ENCODE measurements at places on chromosomes 12 and 14.

- DNase-seq: no peak
Measured at GRCh38 chr12:65459545-65459944, 181.1 kb downstream of the MSRB3 start.

DNA sequence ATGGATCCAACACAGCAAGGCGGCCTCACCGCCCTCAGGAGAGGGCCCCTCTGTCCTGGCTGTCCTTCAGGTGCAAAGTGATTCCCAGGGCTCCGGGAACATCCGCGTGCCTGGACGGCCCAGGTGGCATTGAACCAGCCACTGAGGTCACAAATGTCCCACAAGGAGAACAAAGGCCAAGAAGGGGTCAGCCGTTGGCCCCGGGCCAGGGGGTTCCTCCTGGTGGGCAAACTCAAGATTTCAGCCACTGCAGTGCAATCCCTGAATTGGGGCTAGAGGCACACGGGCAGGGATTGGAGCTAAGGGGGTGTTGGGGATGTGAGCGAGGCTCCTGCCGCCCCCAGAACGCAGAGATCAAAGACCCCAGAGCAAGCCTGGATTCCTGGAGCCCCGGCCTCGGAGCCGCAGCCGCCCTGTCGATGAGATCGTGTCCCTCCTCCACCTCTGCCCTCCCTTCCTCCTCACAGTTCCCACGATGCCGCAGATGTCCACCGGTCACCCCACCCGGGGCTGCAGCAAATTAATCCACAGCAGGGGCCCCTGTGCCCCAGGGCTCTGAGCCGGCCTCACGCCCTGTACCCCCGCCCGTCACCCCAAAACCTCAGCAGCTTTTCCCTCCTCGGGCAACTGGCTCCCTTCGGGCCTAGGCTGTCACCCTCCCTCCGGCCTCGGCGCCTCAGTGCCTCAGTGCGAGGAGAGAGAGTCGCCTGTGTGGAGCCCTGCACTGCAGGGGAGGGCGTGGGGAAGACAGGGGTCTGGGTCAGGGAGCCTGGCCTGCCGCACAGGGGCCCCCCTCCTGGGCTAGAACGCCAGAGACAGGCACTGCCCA, 56.7 kb upstream of the GALNT9 start:
- no peak for DNase-seq

DNA sequence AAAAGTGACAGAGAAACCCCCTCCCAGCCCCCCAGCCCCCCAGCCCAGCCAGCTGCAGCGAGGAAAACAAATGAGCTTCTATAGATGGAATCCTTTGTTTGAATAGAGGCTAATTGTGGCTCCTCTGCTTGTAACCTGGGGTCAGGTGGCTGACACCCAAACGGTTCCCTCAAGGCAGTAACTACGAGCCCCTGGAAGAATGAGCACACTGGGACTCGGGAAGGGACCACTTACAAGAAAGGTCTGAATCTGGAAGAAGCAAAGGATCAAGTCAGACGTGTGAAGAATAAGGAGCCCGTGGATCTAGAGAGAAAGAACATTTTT, 108.7 kb upstream of the FUT8 start:
- DNase-seq: no peak

- no peak for DNase-seq
Measured at GRCh38 chr12:32253154-32253790, 146.1 kb upstream of the FGD4 start.

- no peak for DNase-seq
Measured at GRCh38 chr12:53816360-53817020, 64.7 kb upstream of the CISTR start.

DNA sequence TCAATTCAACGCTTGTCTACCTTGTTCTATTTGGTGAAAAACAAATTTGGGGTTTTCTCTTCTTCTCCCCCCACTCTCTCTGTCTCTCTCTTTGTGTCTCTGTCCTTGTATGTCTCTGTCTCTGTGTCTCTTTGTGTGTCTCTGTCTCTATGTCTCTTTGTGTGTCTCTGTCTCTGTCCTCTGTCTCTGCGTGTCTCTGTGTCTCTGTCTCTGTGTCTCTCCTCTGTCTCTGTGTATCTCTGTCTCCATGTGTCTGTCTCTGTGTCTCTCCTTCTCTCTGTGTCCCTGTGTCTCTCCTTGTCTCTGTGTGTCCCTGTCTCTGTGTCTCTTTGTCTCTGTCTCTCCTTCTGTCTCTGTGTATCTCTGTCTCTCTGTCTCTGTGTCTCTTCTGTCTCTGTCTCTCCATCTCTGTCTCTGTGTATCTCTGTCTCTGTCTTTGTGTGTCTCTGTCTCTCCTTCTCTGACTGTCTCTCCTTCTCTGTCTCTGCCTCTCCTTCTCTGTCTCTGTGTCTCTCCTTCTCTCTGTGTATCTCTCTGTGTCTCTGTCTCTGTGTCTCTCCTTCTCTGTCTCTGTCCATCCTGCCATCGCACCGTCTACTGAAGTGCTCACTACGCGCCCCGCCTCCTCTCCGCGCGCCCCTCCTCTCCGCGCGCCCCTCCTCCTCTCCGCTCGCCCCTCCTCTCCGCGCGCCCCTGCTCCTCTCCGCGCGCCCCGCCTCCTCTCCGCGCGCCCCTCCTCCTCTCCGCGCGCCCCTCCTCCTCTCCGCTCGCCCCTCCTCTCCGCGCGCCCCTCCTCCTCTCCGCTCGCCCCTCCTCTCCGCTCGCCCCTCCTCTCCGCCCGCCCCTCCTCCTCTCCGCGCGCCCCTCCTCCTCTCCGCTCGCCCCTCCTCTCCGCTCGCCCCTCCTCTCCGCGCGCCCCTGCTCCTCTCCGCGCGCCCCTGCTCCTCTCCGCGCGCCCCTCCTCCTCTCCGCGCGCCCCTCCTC, 12.8 kb downstream of the LRCOL1 start:
- no peak for DNase-seq

GRCh38 chr12:102093319-102093718, 26.6 kb downstream of the NUP37 start:
- DNase-seq: no peak

- no peak for DNase-seq
Measured at GRCh38 chr12:75877763-75878621, 153.6 kb downstream of the PHLDA1 start.

DNA sequence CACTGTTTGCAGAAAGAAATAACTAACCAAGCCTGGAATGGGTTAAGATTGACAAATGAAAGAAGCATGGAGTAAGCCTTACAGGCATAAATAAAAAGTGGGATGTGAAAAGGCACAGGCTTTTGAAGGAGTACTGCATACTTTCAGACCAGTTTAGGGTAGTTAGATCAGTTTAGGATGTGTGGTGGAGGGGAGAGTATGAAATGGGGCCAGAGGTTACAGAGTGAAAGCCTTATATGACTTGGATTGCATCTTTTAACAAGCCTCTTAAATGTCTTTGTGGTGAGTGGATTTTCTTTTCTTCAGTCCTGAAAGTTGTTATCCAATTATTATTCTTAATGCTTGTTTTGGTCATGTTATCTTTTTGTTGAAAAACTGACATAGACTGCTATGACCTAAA, 52.2 kb upstream of the TRHDE start:
- no peak for DNase-seq

GRCh38 chr14:88750945-88751344, 41.8 kb downstream of the EML5 start:
- no peak for DNase-seq

DNA sequence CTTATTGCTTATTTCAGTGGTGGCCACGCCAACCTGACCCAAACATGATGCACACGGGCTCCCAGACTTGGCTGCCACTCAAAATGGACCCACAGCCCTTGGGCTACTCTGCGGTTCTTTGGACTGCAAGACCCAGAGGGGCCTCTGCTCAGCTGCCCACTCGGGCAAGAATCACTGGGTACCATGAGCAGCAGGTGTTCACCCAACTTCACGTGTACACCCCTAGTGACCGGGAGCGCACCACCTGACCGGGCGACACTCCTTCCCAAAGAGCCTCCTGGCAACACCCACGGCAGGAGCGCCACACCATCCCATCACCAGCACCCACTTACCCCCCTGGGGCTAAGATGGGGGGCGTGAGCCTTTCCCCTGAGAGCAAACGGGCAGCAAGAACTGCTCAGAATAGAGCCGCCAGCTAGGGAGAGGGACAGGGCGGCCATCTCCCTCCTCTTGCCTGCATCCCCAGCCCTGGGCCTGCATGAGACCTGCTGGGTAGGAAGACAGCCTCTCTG, 32.0 kb downstream of the CCNK start:
- no peak for DNase-seq

GRCh38 chr12:1212526-1212925, 221.5 kb downstream of the ERC1 start:
- DNase-seq: no peak

- no peak for DNase-seq
Measured at GRCh38 chr14:70754991-70755390, 54.3 kb downstream of the MAP3K9 start.

DNA sequence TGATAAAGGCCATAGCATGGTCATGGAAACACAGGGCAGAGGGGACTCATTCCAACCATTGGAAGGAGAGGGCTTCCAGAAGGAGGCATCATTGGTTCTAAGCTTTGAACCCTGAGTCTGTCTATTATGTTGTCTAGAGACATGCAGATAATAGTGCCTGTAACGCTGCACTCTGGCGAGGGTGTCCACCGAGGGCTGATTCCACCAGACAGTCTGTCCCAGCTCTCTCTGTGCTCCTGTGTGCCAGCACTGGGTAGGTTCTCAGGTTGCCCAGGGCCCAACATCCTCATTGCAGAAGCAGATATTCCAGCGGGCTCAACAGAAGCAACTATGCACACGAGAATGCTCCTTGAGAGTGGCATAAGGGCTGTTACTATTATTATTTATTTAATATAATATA, 18.7 kb upstream of the CLMN start:
- DNase-seq: no peak

DNA sequence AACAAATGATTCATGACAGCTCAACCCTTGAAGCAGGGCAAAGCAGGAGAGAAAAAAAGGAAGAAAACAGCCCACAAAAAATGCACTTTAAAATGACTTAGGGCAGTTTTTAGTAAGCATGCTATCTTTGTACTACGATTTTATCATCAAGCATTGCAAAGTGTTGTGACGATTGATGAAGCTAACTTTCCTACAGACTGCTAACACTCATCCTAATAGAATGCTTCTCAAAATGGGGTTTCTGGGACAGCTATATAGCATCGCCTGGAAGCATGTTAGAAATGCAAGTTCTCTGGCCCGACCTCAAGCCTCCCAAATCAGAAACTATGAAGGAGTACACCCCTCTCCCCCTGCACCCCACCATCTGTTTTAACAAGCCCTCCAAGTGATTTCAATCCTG, 256.4 kb downstream of the SSPN start:
- no peak for DNase-seq

DNA sequence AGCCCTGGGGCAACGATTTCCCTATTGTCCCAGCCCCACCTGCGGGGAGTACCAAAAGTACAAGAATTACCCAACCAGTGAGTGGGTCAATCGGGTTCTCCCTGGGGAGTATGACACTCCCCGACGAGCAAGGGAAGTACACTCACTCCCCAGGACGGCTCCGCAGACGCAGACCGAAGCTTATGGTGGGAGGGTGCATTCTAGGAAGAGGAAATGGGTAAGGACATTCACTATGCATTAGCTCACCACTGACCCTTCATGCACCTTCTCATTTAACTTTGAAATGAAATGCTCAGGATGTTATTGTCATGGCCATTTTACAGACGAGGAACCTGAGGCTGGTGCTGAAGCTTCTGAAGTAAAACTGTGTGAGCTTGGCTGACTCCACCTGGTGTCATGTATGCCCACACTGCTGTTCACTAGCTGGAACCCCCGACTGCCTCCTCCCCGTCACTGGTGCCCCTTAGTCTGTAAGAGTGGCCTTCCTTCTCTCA, 45.8 kb upstream of the TMED10 start:
- no peak for DNase-seq

DNA sequence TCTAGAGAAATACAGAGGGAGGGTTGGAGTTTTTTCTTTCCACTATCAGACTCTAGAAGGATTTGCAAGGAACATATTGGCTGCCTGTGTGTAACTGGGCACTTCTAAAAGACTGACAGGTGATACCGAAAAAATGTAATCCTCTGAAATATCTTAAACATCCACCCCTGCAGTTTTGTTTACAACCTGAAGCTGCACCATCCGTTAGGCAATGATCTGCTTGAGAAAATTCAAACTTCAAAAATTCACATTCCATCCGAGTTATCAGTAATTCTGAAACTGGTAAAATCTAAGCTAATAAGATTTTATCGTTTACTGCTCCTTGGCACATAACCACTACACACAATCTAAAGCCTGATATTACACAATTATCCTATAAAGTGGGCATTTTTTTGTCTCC, 528.6 kb downstream of the FUT8 start:
- no peak for DNase-seq

GRCh38 chr12:57539134-57539768, 7.7 kb downstream of the DCTN2 start:
- DNase-seq: no peak

- no peak for DNase-seq
Measured at GRCh38 chr12:40829738-40830144, 137.5 kb downstream of the CNTN1 start.

GRCh38 chr14:36217027-36217426, 40.5 kb upstream of the PTCSC3 start:
- no peak for DNase-seq

- no peak for DNase-seq
Measured at GRCh38 chr12:1695886-1696670, 5.2 kb downstream of the ADIPOR2 start.

DNA sequence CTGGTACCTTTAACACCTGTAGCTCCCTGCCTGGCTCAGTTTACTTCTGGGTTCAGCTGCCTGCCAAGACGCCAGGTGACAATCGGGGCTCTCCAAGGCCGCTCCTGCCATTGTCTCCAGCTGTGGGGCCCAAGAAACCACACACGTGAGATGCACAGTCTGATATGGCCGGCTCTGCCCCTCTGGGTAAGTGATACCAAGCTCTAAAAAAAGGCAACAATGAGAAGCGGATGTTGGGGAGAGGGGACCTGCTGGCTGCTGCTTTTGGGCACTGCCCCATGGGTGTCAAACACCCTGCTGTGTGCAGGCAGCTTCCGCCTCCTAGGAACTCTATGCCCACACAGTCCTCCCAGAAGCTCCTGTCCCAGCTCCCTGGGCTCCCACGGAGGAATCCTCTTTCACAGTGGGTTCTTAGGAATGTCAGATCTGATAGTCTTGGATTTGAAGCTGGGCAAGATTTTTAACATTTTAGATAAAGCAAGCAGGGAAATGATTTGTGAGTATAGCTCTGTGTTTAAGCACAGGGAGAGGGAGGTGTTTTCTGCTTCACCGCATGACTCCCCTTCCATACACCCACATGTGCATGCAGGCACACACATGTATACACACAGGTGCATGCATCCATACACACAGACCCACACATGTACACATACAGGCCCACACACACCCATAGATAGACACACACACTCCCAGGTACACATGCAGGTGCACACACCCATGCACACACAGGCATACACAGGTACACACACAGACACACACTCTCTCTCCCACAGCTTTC, 1135.8 kb downstream of the BCL11B start:
- DNase-seq: peak; percentile 21

Data from stimulated activated CD4-positive, alpha-beta T cell treated with anti-CD3 and anti-CD28 coated beads, Interleukin-4, amount 100 ng/mL, for 1 hour (primary cell).